A673 (cell line): ENCODE measurements at places on chromosomes 6 and 20. TPM values are rescaled to one million over a fixed set of nuclear protein-coding genes. Genes with fewer than 3 reads are reported as not detected.

DNA sequence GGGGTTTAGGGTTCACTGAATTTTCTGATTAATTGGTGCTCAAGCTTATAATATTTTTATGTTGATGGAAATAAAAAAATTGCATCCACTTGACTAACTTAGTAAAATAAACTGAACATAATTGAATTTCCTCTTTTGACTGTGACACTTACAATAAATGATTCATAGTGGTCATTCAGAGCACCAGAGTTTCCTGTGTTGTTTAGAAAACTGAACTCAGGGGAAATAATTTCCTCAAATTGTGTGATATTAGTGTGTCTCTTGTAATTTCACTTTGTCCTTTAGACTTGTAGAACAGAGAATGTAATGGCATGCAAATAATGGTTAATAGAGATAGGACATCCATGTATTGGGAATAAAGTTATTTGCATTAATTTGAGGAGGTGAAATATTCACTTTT, 319.7 kb upstream of the MAN1A1 start:
- peak; percentile 1 for DNase-seq

DNA sequence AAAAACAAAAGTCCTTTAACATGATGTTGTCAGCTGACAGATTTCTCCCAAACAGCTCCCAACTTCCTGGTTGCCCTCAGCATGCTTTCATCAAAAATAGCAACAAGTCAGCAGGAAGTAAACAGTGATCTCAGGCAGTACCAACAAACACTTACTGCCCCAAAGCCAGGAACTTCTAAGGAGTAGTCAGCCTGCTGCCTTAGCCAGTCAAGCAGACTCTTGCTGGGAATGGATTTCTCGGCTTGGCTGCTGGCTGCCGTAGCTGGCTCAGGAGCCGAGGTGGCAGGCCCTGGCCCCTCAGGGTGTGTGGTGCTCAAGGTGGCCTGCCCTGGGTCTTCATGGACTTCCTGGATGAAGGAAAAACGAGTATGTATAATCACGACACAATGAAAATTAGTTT, 46.6 kb upstream of the EMILIN3 start:
- DNase-seq, result no peak

DNA sequence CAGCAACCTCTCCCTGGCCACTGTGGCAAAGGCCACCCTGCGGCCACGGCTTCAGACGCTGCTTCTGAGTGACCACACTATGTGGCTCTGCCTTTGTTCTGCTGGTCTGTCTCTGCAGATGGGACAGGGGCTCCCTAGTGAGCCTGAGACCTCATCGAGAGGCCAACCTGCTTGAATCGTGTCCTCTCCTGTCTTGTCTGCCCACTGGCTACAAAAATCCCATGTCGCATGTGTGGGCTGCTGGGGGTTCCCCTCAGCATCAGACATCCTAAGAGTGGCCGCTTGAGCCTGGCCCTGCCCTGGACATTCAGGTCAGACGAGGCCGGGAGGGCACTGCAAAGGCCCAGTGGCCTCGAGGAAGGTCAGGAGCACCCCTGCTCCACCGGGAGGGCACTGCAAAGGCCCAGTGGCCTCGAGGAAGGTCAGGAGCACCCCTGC, 222.9 kb downstream of the DLL1 start:
- DNase-seq, result no peak

GRCh38 chr6:169263374-169263773, 9.7 kb upstream of the THBS2 start:
- DNase-seq, result no peak

DNA sequence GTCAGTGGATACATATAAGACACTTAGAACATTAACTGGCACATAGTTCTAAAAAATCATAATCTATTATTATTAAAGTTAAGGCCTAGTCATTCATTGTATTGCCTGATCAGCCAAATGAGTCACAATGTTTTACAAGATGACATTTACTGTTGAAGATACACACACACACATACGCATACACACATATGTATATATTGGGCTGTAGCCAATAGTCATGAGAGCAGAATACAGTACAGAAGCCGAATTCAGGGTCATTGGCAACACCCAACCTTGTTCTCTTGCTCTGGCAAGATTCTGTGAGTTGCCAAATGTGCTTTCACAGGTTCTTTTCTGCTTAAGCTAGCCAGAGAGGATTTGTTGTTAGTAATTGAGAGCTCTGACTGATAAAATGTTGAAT, 922.8 kb upstream of the MAP3K7 start:
- no peak for DNase-seq

GRCh38 chr6:3882866-3883265, 33.7 kb downstream of the FAM50B start:
- DNase-seq, result peak; percentile 18

DNA sequence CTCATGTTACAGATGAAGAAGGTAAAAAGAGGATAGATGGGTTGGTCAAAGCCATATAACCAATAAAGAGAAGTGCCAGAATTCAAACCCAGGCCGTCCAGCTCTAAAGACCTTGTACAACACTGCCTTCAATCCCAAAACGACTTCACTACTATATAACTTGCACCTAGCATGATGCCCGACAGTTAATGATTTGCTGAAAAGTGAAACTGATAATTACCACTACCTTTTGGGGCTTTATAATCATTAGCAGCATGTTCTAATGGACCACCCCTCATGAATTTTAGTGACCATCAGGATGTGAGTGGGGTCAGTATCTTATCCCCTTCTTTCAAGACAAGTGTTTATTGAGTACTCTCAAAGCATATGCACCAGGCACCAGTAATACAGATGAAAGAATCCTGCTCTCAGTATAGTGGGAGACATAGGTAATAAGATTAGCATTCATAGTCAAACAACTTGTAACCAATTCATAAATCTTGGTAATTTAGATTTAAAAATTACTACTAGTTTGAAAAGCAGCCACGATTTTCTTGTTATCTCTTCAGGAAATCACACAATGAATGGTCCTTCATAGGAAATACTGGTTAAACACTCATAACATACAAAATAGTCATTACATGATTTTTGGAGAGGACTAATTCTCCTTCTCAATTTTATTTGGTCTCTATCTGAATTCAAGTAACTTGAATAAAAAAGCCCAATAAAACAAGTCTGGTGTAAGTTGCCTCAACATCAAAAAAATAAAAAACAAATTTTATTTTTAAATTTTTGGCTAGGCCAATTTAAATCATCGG, 98.0 kb downstream of the EPB41L2 start:
- DNase-seq, result no peak

- DNase-seq, result peak; percentile 84
Observed at GRCh38 chr6:722077-722524, 29.2 kb upstream of the EXOC2 start.

GRCh38 chr20:5056801-5057599, 55.7 kb upstream of the SLC23A2 start:
- peak; percentile 21 for DNase-seq

Gene TCF21
- not detected in 2 replicates for total RNA-seq

DNA sequence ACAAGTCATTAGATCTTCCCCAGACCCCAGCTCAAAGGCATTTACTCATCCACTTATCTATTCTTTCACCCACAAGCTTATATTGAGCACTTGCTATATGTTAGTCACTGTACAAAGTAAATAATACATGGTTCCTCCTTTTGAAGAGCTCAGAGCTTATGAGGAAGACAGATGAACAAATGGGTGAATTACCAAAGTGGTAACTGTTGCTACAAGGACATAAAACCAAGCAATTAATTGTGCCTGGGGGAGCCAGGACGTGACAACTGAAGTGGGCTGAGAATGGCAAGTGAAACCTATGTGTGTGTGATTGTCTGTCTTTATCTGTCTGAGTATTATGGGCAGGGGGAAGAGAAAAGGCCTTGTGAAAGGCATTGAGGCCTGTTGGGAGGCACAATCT, 45.6 kb upstream of the AKIRIN2 start:
- DNase-seq, result no peak

DNA sequence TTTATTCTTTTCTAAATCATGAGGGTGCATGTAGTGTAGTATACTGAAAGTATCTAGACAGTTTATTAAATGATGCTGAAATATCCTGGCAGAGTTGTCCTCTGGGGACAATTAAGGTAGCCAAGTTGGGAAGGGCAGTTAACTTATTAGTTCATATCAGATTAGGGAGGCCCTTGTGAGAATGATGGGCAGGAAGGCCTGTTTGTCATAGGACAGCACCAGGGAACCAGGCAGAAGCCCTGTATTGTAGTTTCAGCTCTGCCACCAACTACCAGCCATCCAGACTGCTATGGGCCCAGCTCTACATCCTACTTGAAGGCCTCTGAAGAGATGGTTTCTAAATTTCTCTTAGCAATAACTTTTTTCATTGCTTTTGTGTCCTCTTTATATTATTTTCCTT, 4.0 kb downstream of the MYLIP start:
- no peak for DNase-seq
